ENCODE measurements at places on chromosomes 2 and 18. TPM values are rescaled to one million over a fixed set of nuclear protein-coding genes. Genes with fewer than 3 reads are reported as not detected.

Gene KCNIP3
- not detected for polyA plus RNA-seq

Gene SP5
- not detected for polyA plus RNA-seq

Gene FOXD4L1
- polyA plus RNA-seq: not detected

Gene RAB6C
- polyA plus RNA-seq: not detected

Gene MDH1
- 284 TPM for polyA plus RNA-seq

Gene SPDYA
- polyA plus RNA-seq: not detected

Gene IL1F10
- not detected for polyA plus RNA-seq

Gene GFPT1
- polyA plus RNA-seq: 12.1 TPM

Gene ERFE
- not detected for polyA plus RNA-seq

Gene ARHGAP28
- not detected for polyA plus RNA-seq

Gene METTL5
- 155 TPM for polyA plus RNA-seq

Gene OLA1
- polyA plus RNA-seq: 79.9 TPM

Gene CCDC74B
- polyA plus RNA-seq: not detected

Gene LCT
- not detected for polyA plus RNA-seq

Gene CRIM1
- polyA plus RNA-seq: 1.3 TPM

Gene UGT1A5
- polyA plus RNA-seq: not detected

Gene OR6B2
- polyA plus RNA-seq: not detected

Gene IL1R1
- not detected for polyA plus RNA-seq

Gene LBH
- 356 TPM for polyA plus RNA-seq

Gene IL1B
- not detected for polyA plus RNA-seq

Gene MERTK
- not detected for polyA plus RNA-seq

Gene SPC25
- polyA plus RNA-seq: not detected

Gene PRKAG3
- not detected for polyA plus RNA-seq

Gene CLEC4F
- not detected for polyA plus RNA-seq

Gene GPBAR1
- polyA plus RNA-seq: 0.14 TPM

Gene FSHR
- polyA plus RNA-seq: not detected

Gene TNFAIP6
- not detected for polyA plus RNA-seq

Gene METTL21A
- polyA plus RNA-seq: 34.2 TPM

Gene HNMT
- not detected for polyA plus RNA-seq

Gene GRHL1
- polyA plus RNA-seq: 0.05 TPM

Gene ST6GAL2
- polyA plus RNA-seq: not detected

Gene IL1RN
- polyA plus RNA-seq: not detected

Gene ATG4B
- polyA plus RNA-seq: 60.1 TPM

Gene FIGLA
- polyA plus RNA-seq: not detected

Gene HTR2B
- 0.15 TPM for polyA plus RNA-seq

Gene APOB
- not detected for polyA plus RNA-seq

Gene STAMBP
- polyA plus RNA-seq: 32.3 TPM

Gene ANKRD30BL
- not detected for polyA plus RNA-seq

Gene KCNK3
- not detected for polyA plus RNA-seq

Gene SLC16A14
- polyA plus RNA-seq: 0.16 TPM

Gene LYG2
- not detected for polyA plus RNA-seq

Gene CCL20
- not detected for polyA plus RNA-seq

Gene IGFBP5
- polyA plus RNA-seq: not detected

Gene NOSTRIN
- not detected for polyA plus RNA-seq

Gene GPAT2
- 4.2 TPM for polyA plus RNA-seq

Gene C2orf78
- polyA plus RNA-seq: not detected

Gene NABP1
- polyA plus RNA-seq: 4.0 TPM

Gene VWC2L
- not detected for polyA plus RNA-seq

Gene DYSF
- 3.0 TPM for polyA plus RNA-seq

Gene GRB14
- polyA plus RNA-seq: not detected

Gene GAD1
- polyA plus RNA-seq: not detected

Gene UPP2
- not detected for polyA plus RNA-seq
